ENCODE measurements at places on chromosomes 11 and 22.

DNA sequence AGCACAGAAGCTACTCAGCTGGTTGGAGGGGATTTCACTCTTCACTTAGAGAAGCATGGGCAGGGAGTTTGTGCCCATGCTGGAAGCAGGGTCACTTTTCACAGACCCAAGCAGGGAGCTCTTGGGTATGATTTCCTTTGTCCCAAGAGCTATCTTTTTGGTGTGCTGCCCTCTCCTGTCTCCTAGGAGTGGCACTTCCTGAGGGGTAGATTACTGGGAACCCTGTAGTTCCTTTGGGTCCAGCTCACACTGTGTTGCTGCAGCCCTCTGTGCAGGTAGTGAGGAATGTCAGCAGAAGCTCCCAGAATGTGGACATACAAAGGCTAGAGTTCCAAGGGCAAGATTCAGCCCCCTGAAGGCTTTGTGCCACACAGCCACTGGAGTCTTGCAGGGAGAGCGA is 537.1 kb upstream of the ANO3 start:
- DNase-seq: no peak

DNA sequence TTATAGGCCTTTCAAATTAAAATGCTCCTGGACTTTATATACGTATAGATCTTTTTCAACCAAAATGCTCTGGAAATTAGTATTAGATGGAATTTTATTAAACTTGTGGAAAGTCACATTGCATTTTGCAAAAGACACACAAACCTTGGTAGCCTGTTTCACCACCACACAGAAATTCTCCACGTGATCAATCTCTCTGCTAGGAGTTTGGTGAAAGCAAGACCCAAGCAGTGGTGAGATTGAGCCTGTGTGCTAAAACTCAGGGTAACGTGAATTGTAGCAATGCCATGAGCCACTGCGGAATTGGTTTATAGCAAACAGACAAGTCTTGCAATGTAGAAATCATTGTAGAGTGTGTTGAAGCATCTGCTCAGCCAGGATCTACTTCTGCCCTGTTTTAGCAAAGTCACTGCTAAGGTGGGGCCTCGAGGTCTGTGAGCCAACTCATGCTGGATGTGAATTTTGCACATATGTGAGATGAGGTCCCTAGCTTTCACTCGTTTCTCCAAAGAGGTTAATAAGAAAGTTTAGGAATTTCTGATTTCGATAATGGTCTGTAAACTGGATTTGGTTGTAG is 184.8 kb downstream of the DBX1 start:
- DNase-seq: no peak

DNA sequence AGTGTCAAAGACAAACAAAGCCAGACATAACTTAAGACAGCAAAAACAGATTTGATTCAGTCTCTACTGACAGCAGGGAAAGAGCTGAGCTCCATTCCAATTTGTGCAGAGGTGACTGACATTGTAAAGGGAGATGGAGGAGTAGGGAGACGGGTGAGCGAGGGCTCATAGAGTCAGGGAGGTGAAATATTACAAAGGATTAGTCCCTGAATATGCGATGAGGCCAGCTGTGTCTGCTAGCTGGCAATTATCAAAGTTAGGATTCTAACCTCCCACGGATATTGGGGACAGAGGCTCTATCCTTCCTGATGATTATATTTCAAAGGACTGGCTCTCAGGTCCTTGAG is 8.3 kb downstream of the PLAAT2 start:
- DNase-seq: no peak

DNA sequence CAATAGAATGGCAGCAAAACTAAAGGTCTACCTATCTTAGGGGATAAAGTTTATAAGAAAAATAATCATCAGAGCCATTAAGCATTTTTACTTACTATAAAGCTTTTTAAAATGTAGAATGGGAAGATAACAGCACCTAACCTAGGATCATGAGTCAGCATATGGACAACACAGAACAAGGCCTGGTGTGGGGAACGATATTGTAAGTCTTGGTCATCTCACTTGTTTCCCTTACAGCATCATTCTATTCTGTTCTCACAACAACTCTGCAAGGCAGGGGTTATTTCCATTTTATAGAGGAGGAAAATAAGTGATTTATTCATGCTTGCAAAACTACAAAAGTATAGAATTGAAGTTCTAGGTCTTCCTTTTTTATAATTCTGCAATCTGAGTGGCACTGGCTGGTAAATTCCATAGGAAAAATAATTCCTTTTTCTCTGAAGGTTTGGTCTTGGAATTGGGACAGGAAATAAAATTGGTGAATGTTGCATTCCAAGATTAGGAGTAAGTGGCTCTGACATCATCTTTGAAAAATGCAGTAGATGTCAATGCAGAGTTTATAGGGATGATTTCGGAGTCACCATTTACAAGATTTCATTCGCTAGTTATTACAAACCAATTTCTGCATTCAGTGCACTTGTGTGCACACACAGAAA is 423.0 kb downstream of the DYNC2H1 start:
- DNase-seq: no peak

DNA sequence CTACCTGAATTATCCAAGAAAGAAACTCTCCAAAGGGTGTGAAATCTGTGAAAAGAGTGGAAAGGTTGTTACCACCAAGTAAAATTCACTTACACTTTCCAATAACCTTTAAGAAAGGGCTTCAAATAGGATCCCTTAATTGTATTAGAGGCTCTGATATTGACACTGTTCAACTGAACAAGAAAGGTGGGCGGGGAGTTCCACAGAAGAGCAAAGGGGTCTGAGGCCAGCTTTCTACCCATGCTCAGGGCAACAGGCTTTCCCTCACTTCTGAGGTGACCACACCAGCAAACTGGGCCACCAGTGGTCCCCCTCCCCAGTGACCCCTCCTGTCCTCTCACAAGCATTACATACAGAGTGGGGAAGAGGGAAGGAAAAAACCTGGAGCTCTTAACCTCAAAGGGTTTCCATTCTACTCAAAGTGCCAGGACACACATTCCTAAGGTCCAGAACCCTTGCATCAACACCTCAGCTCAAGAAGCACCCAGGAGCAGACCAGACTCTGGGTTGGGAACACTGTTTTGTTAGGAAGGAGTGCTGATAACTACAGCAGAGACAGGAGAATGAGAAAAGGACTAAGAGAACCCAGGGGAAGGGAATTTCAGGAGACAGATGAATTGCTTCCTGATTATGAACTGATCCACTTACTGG is 71.6 kb upstream of the AKIP1 start:
- no peak for DNase-seq

- DNase-seq: no peak
Observed at GRCh38 chr11:119797123-119797611, 68.2 kb upstream of the NECTIN1 start.

- no peak for DNase-seq
Observed at GRCh38 chr11:13260201-13260962, 17.2 kb upstream of the BMAL1 start.

GRCh38 chr22:25753252-25753651 is 11.3 kb downstream of the MYO18B start:
- DNase-seq: no peak

- DNase-seq: no peak
Observed at GRCh38 chr11:6260207-6260726, 629 bp downstream of the CCKBR start.

- DNase-seq: no peak
Observed at GRCh38 chr11:125504580-125504979, 8.5 kb upstream of the FEZ1 start.

DNA sequence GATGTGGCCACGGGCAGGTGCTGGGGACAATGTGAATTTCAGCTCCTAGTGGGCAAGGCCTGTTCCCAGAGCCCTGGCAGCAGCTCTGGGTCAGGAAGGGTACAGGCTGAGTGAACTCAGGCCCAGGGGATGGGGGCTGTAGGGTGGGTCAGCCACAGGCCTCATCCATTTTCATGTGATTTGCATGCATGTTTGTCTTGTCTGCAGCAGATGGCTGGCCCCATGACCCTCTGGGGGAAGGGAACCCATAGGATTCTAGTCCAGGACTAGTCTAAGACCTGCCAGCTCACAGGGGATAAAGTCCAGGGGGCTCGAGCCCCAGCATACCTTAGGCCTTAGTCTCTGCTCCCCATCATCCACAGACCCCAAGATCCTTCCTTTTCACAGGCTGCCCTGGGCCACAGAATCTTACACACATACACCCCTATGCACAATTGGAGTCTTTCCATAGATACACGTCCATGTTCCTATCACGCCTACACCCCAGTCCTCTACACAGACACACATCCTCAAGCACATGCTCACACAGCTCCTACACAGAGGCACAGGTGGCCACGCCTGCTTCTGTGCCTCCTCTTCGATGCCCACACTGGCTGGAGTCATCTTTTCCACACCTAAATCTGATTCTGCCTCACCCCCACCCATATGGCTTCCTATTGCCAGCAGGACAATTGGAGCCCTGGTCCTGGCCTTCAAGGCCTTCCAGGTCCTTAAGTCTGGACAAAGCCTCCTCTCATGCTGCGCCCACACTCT is 25.7 kb downstream of the PDE2A start:
- DNase-seq: no peak

DNA sequence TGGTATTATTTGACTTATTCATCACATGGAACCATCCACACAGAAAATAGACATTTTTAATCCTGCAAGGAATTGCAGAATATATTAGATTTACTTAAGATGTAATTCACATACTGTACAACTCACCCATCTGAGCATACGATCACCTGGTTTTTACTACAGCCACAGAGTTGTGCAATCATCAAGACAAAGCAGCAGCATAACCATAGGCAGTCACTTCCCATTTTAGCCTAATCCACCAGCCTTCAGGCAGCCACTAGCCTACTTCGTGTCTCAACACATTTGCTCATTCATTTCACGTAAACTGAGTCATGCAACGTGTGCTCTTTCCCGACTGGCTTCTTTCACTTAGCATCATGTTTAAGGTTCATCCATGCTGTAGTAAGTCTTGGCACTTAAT is 23.0 kb downstream of the PIWIL3 start:
- DNase-seq: no peak

- no peak for DNase-seq
Observed at GRCh38 chr22:22974795-22975580, 87.4 kb downstream of the IGLL5 start.

- DNase-seq: no peak
Observed at GRCh38 chr22:26821854-26822253, 164.5 kb downstream of the MIAT start.

- no peak for DNase-seq
Observed at GRCh38 chr11:12215181-12215593, 104.8 kb downstream of the MICAL2 start.

GRCh38 chr11:34957206-34957605 is 40.8 kb downstream of the PDHX start:
- no peak for DNase-seq

GRCh38 chr22:22112533-22113294 is 130.1 kb upstream of the TOP3B start:
- DNase-seq: no peak

GRCh38 chr22:33402325-33402724 is 344.1 kb upstream of the SYN3 start:
- DNase-seq: no peak

GRCh38 chr11:21460082-21460481 is 732.8 kb upstream of the ANO5 start:
- no peak for DNase-seq

DNA sequence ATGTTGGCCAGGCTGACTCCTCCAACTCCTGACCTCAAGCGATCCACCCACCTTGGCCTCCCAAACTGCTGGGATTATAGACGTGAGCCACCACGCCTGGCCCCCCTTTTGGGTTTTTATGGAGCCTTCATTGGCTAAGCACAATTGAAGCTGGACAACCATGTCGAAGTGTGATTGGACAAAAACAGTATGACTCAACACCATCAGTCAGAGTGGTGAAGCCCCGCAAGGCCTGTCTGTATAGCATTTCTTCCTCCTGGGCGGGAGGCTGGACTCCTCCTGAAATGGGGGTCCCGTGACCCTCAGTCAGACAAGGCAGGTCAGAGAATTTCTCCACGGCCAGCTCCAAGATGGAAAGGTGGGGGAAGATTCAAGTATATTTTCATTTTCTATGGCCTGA is 3.1 kb upstream of the PARVB start:
- DNase-seq: no peak

- DNase-seq: no peak
Observed at GRCh38 chr11:95536047-95536690, 253.4 kb downstream of the FAM76B start.

DNA sequence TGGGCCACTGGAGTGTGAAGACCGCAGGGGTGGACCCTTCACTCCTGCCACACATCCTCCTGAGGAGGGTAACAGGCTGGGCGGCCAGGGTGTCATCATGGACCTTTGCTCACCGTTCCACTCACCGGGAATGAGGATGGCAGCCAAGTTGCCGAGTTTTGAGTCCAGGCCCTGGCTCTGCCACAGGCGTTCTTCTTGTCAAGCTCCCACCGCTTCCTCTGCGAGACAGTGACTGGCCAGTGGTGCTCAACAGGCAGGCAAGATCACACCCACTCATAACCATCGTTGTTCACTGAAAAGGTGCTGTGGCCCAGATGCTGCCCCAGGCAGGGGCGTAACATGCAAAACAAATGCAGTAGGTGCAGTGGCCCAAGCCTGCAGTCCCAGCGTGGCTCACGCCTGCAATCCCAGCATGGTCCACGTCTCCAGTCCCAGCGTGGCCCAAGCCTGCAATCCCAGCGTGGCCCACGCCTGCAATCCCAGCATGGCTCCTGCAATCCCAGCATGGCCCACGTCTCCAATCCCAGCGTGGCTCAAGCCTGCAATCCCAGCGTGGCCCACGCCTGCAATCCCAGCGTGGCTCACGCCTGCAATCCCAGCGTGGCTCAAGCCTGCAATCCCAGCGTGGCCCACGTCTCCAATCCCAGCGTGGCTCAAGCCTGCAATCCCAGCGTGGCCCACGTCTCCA is 5.0 kb upstream of the PANX2 start:
- DNase-seq: no peak

DNA sequence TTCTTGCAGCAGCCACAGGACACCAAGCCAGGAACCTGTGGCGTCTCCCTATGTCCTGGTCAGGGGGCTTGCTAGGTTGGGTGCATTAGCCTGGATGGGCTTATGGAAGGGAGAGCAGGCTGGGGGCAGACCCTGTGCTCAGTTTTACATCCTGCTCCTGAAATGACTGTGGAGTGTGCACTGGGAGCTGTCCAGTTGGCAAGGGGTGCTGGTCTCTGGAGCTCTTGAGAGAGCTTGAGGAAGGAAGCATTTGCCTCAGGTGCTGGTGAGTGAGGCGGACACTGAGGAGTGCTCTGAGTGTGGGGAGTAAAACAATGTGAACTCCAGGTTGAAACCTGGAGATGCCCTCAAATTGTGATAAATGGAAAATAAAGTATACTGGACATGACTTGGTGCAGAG is 3.4 kb downstream of the SCGB1D4 start:
- no peak for DNase-seq

DNA sequence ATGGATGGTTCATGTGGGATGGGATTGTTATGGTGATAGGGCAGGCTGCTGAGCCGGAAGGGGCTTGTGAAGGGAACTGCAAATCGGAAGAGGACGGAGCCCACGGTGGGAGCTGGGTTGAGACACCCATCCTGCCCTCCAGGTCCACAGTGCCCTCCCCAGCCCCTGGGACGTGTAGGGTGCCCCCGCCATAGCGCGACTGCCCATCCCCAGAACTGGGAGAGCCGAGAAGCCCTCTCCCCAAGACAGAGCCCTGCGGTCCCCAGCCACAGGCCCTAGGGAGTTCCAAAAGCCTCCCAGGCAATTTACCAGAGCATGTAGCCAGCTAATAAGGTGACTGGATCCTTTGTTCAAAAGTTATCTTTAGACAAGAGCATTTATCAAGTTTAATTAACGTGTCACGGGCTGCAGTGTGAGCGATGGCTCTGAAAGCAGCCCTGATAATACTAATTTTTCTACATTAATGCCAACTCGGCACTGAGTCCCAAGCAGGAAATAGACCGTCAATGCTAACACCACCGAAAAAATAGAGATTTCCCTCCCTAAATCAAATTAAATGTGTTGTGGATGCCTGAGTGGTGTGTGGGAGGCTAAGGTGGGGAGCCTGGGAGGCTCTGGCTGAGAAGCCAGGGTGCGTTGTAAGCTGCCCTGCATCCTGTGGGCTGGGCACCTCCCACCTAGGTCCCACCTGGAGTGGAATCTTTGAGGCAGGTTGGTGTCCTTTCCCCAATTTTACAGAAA is 76.8 kb upstream of the RTL6 start:
- no peak for DNase-seq
